Vagina (tissue), 2 donors: ENCODE measurements at places on chromosomes 6 and 20.

- no peak for DNase-seq
Observed at GRCh38 chr6:18207949-18208348, 52.7 kb downstream of the KDM1B start.

DNA sequence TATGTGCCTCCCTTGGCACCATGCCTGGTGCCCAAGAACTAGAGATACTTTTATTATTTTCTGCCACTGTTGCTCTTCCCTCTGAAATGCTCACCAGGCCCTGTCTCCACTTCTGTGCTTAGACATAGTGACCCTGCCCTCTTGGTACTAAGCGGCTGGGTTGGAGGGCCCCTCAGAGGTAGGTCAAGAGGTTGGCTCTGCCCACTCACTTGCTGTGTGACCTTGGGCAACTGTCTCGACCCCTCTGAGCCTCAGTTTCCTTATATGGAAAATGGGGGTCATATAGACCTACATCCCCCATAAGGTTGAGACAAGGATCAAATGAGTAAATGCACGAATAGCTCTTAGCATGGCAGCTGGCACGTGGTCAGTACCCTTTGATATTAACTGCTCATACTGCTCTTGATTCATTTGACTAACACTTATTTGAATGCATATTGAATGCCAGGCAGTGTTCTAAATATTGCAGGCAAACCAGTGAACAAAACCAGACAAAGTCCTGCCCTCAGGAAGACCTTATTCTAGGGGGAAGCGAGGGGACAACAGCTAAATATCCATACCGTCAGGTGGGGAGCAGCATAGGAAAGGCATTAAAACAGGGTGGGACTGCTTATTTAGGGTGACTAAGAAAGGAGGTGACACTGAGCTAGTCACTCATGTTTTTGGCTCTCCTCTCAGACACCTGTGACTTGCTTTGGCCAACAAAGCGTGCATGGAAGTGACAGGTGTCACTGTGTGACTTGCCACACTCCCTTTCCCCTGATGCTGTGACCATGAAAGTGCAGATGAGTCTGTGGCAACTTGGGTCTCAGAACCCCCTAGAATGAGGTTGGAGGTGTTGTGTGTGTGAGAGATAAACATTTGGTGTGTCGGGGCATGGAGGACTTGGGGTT, 14.3 kb upstream of the SPO11 start:
- DNase-seq: no peak

GRCh38 chr6:107740496-107741190, 83.5 kb downstream of the SCML4 start:
- DNase-seq: peak; percentile 76

- no peak for DNase-seq
Observed at GRCh38 chr6:42841844-42842584, 37.4 kb upstream of the RPL7L1 start.

DNA sequence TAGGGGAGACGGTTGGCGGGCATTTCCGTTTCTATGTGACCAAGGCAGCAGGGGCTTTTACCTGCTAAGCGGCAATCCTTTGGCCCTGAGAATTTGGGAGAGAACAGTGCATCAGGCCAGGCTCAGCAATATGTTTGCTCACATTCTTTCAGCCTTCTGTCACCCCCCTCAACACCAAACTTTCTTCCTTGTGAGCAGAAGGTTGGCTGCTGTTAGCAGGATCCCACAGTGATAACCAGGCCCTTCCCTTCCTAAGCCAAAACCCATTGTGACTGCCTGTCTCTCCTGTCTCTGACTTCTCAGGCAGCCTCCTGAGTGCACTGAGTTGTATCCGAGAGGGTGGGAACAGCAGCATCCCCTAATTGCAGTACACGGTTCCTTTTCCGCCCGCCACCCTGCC, 43.7 kb downstream of the STK35 start:
- no peak for DNase-seq

DNA sequence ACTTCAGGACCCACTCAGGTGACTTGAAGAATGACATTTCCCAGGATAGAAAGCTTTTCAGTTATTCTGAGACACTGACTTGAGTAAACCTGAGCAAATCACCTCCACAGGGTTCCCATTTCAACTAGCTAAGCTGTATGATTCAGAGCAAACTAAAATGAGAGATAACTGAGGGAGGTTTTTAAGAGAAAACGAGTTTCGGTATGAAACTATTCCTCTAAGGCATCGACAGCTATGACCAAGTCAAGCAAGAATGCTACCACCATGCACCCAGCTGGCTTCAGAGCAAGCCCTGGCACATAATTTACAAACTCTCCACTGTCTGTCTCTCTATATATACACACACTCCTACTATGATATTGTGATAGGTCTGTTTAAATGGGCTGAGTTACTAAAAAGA, 75.4 kb downstream of the PERP start:
- no peak for DNase-seq

DNA sequence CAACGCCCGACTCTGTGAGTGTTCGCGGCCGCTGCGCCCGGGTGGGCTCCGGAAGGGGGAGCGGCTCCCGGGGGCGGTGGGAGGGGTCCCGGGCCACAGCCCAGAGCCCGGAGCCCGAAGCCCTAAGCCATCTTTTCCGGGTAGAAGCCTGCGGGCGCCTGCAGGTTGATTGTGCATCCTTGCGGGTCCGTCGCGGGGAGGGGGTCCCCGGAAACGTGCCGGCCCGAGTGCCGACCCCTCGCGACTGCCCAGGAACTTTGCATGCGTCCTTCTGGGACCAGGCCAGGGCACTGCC, 413 bp downstream of the PTPRA start:
- no peak for DNase-seq

DNA sequence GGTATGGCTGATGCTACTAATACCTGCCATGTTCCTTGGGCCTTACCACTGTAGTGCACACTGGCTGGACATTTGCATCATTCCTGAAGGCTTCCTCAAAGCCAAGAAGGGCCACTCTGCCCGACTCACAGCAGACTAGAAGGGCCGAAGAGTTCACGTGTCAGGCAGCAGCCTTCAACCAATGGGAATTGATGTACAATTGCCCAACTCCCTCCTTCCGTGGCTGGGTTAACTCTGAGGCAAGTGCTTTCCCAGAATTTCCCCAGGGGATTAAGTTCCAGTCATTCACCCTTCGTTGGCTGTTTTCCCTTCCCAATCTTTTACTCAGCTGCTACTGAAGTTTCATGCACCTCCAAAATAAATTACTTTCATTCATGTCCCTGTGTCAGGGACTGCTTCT, 29.8 kb downstream of the PSMB9 start:
- no peak for DNase-seq

- no peak for DNase-seq
Observed at GRCh38 chr6:168387426-168387825, 53.6 kb upstream of the SMOC2 start.

DNA sequence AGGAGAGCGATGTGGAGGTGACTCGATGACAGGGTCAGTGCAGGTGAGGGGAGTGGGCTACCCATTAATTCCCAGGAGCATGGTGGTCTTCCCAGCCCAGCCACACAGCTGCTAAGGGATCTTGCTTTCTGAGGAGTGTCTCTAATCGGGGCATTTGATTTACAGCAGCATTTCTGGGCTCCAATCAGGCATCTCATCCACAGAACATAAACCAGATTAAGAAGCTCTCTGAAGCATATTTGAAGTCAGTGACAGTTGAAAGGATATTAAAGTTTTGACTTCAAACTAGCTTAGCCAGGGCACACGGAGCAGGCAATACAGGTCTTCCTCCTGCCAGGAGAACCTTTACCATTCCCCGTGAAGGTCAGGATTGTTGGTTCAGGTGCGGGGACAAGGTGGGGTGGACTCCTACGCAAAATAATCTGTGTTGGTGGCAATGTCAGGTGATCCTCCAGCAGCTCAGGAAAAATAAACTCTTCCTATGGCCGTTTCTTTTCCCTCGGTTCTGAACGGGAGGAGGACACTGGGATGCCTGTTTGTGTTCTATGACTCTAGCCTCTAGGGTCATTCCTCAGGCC, 39.9 kb upstream of the ZNF831 start:
- DNase-seq: no peak

- no peak for DNase-seq
Observed at GRCh38 chr6:82521369-82521768, 157.8 kb downstream of the TPBG start.

DNA sequence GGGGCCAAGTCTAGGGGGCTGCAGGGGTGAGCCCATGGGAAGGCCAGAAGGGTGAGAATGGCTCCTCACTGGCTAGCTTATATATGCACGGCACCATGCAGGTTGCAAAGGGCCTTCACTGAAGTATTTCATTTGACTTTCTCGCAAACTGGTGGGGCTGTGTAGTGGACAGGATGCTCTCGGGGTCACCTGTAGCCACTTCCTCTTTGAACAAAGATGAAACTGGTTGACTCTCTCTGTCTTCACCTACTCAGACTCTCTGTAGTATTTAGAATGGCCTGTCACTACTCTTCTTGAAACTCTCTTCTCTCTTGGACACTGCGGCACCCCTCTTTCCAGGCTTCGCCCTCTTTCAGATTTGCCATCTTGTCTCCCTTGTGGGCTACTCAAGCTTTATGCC, 560.5 kb downstream of the PKHD1 start:
- DNase-seq: no peak

DNA sequence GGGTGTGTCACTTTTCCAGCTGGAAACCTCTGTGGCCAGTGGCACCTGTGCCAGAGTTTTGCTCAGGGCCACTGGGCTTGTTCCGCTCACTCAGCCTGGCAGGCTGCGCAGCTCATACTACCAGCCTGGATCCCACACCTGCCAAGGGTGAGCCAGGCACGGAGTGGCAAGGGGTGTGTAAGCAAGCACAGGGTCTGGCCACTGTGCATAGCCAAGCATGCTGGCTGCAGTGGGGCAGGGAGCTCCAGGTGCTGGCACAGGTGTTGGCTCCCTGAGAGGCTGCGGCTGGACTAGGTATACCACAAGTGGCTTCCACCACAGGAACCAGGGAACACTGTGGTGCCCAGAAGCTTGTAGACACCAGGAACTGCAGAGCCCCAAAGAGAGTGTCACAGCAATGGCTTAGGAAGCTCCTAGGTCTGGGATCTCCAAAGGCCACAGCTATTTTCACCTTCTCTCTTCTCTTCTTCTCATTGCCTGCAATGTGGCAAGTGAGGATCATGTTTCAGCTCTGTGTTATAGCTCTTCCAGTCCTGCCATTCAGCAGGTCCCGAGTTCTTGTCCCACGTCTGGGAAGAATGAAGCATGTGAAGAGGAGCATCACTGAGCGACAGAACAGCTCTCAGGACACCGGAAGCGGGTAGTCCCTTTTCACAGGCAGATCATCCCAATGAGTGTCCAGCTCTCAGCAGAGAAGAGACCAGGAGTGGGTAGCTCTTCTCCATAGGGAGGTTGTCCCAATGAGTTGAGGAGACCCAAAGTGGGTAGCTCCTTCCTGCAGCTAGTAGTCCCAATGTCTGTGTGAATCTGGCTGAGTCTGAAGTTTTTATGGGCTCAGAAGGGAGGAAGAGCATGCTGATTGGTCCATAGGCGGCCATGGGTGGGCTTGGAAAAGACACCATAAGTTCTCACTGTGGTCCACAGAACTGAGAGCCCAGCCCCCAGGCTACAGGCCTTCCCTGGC, 41.3 kb downstream of the WASF1 start:
- no peak for DNase-seq

DNA sequence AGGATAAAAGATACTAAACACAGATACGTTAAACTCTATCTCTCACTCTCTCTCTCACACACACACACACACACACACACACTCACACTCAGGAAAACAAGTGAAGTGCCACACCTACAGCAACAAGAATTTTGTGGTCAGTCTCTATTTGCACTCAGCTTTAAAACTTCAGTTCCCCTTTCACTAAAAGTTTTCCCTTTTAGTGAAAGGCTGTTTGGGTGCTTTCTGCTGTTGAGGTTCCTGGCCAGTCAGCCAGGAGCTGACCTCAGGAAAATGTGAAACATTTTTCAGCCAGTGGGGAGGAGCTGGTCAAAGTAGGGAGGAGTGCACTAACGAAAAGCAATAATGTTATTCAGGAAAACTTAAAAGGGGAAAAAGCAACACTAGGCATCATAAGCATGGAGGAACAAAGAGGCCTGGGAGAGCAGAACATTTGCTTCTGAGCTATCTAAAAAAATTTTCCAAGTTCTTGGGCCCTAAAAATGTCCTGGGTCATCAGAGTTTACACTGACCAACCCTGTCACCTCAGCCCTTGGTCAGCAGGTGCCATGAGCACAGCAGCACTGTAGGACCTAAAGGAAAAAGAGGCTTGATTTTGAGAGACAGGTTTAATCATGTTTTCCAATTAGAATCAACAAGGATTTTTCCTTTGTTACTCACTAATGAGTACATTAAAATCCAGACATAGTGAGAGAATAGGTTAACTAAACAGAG, 30.7 kb upstream of the NT5E start:
- no peak for DNase-seq

GRCh38 chr6:14932485-14933182, 313.2 kb upstream of the JARID2 start:
- DNase-seq: no peak

GRCh38 chr20:942611-943010, 26.5 kb upstream of the ANGPT4 start:
- no peak for DNase-seq

GRCh38 chr6:105005451-105005850, 48.5 kb downstream of the LIN28B start:
- no peak for DNase-seq

- DNase-seq: no peak
Observed at GRCh38 chr20:6265204-6265904, 142.5 kb upstream of the FERMT1 start.

DNA sequence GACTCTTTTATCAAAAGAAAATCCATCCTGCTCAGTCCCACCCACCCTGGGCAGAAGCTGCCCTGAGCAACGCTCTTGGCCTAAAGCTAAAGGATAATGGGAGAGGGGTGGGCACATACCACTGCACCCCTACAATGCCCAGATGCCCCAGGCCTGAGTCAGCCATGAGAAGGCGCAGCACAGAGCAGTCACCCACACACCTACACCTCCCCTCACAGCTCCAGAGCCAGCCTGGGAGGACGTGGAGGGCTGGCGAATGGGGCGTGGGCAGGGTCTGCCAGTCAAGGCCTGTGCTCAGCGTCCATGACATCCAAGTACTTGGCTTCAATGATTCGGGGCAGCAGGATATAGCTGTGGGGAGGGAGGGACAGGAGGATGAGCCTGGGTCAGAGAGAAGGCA, 11.5 kb downstream of the SLC4A11 start:
- DNase-seq: no peak

- DNase-seq: no peak
Observed at GRCh38 chr20:47784599-47785310, 526 bp downstream of the SULF2 start.

GRCh38 chr6:4856785-4857184, 80.6 kb downstream of the CDYL start:
- no peak for DNase-seq

DNA sequence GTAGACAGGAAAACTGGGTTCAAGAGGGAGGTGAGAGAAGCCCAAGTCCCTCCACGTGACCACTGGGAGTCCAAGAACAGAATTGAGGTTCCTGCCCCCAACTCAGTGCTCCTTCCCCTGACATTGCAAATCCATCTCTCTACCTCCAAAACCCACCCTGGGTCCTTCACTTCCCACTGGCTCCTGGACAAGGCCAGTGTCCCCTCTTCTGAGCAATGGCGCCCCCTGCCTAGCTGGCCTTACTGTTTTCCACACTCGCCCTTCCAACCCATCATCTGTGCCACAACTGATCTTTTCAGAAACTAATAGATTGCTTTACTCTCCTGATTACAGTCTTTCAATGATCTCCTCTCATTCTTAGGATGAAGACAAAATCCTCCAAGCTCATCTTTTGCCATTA, 200.3 kb downstream of the ANKRD60 start:
- no peak for DNase-seq

GRCh38 chr6:12608016-12608860, 108.3 kb upstream of the PHACTR1 start:
- DNase-seq: no peak
